ENCODE measurements at places on chromosomes 1 and 21. TPM values are rescaled to one million over a fixed set of nuclear protein-coding genes. Genes with fewer than 3 reads are reported as not detected.
A peak's percentile ranks its signal among the peaks of the same experiment; 100 is the strongest.

GRCh38 chr1:182192966-182193365 is 131.5 kb upstream of the ZNF648 start:
- no peaks in the 10 kb centered on the region for H3K36me3 ChIP-seq
- no peaks in the 10 kb centered on the region for H3K4me1 ChIP-seq
- no peak for DNase-seq
- H3K4me3 ChIP-seq, result no peak overlapping the region

DNA sequence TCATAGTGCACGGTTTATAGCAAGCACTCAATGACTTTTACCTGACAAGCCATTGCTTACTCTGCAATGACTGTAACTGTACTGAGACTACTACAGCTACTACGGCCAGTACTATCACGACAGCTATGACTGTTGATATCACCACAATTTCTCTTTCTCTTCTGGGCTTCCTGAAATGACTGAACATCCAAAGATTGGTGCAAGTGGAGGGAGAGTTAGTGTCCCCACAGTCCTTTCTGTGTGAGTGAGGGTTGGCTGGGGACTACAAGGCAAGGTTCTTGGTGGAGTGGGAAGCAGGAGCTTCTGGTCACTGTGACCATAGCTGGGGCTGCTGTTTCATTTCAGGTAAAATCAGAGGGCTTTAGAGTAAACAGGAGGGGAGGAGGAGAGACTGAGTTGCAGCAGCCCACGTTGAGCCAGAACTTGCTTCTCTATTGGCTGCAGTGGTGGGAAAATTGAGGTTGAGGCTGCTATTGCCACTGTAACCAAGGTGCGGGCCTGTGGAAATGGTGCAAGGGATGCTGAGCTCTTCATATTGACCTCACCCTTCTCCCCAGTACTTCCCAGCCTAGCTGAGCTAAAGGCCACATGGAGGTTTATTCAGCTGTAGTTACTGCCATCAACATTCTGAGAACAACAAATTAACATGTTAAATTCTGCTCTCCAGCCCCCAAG is 14.1 kb upstream of the IL10 start:
- DNase-seq, result no peak
- no peak overlapping the region for H3K4me3 ChIP-seq
- H3K36me3 ChIP-seq, result peaks cover 9% of the 10 kb centered on the region
- H3K4me1 ChIP-seq, result peaks cover 78% of the 10 kb centered on the region

- no peak for DNase-seq
- H3K4me3 ChIP-seq, result no peak overlapping the region
- H3K36me3 ChIP-seq, result peaks cover 6% of the 10 kb centered on the region
Observed at GRCh38 chr21:33774551-33774950, 132.2 kb downstream of the ITSN1 start.

The NUDT4B gene
- total RNA-seq, result 0.40 TPM

The ATP1A4 gene
- not detected for total RNA-seq

DNA sequence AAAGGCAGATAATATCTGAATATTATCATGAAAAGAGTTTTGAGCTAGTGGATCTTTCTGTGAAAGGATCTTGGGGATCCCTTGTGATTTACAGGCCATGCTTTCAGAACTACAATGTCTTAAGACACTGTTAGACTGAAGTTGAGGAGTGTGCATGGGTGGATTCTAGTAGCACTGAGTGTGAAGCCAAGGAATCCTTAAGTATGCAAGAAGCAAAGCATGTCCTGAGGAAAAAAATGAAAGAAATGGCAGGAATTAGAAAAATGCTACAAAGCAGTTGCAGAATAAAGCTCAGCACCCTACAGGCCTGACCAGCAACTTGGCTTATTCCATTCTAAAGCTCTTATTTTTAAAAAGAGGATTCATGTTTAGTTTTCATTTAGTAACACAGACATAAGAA is 11.9 kb downstream of the STX6 start:
- H3K4me1 ChIP-seq, result peaks cover 26% of the 10 kb centered on the region
- H3K27me3 ChIP-seq, result no peaks in the 10 kb centered on the region
- no peak for DNase-seq
- H3K36me3 ChIP-seq, result peaks cover 23% of the 10 kb centered on the region
- H3K4me3 ChIP-seq, result no peak overlapping the region

DNA sequence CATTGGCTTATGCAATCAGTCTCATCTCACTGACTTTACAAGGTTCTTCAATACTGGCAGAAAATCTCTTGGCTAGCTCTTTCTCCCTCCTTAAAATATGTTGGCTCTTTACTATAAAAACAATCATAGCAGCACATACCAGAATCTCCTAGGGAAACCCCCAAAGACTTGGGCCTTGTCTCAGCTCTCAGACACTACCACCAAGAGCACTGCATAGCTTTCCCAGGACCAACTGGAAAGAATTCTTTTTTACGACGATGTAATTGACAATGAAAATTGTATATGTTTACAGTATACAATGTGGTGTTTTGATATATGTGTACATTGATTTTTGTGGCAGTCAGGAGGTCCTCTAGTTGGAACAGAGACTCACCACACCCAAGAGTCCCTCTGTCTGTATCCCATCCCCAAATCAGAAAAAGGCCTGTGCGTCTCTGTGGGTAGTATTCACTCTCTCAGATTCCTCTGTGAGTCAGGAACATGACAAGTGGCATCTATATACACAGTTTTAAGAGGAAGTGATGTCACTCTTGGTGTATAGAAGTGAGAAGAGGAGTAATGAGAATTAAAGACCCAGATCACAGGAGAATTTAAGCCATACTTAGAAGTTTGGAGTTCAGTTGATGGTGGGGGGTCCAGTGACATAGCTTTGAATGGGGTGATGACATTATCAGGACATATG is 21.1 kb downstream of the SMAP2 start:
- H3K27me3 ChIP-seq, result no peaks in the 10 kb centered on the region
- DNase-seq, result no peak
- peaks cover 89% of the 10 kb centered on the region for H3K4me1 ChIP-seq
- H3K36me3 ChIP-seq, result peaks cover 54% of the 10 kb centered on the region
- H3K27ac ChIP-seq, result peak overlapping the region; percentile 90

The BATF3 gene
- 12.5 TPM for total RNA-seq

DNA sequence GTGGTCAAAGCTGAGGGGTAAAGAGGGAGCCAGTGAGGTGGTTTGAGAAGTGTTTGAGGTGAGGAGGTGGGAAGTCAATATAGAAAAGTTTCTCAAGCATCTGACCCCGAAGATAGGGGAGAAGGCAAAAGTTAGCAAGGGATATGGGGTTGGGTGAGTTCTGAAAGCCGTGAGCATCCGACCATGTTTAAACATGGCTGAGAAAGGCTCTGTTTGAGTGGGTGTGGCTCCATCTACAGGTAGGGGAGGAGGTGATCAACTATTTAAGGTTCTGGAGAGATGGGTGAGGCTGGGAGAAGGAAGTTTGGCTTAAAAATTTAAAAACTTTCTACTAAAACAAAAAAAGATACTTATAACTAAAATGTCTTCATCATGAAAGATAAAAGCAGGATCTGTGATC is 273.8 kb downstream of the KCNJ6 start:
- peaks cover 32% of the 10 kb centered on the region for H3K27me3 ChIP-seq
- peak; percentile 45 for DNase-seq
- H3K4me3 ChIP-seq, result no peak overlapping the region
- no peak overlapping the region for H3K27ac ChIP-seq
- no peaks in the 10 kb centered on the region for H3K36me3 ChIP-seq
- peaks cover 3% of the 10 kb centered on the region for H3K4me1 ChIP-seq

The CD101 gene
- total RNA-seq, result 3.4 TPM

The RAB42 gene
- not detected for total RNA-seq
